ENCODE measurements at places on chromosomes 16 and 17.
A peak's percentile ranks its signal among the peaks of the same experiment; 100 is the strongest.

DNA sequence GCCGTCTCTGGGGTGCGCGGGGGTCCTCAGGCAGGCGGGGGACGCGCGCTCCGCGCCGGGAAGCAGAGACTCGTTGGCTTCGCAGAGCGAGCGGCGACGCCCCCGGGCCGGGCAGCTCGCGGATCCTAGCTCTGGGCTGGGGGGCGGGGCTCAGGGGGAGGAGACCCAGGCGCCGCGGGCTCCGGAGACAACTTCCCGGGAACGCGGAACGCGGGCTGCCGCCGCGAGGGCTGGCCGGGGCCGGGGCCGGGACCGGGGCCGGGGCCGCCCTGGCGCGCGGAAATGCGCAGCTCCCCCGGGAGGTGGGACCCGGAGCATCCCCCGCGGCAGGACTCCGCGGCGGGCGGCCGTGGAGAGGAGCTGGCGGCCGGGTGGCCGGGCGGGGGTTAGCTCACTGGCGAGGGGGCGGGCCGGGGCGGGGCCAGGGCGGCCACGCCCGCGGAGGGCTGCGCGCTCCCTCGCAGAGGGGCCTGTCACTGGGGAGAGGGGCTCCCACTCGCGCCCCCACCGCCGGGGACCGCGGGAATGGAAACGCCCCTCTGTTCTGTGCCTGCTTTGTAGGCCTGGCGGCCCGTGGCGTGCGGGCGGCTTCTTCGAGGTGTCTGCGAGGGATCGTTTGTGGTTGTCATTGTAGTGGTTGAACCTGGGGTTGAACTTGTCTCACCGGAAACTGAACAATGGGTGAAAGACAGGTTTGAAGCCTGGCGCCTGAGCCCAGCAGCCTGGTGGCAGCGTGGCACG is at the start of gene GAS7:
Gene GAS7, minus strand, starts transcription at position 98 of the 741 bp plus-strand sequence.
- DNase-seq: no peak

DNA sequence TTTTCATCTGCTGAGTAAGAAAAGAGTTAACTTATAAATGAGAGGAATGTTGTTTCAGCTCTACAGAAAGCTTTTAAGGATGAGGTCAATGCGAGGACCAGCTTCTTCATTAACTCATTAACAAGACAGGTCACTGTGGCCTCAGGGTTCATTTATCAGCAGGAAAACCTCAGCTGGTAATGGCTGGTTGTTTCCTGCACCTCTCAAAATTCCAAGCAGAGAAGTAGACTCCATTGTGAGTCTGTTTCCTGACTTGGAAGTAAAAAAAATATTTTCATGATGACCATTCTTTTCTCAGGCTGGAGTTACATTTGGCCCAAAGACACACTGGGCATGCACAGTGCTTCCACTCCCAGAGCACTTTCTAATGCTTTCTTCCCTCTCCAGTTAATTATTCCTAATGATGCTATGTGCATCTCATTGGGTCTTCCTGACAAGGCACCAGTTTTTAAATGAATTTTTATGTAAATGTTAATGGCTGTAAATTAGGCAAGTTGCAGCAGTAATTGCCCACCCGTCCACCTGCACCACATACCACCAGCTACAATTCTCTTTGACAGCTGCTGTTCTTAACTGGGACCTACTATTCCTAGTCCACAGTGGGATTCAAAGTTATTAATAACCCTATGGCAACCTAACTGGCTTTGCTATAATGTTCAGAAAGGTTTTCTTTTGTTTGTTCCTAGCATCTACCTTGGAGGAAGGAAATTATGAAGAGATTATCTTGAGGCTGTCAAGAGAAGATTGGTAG is 89.5 kb upstream of the BCAR1 start:
- DNase-seq: no peak

- no peak for DNase-seq
Measured at GRCh38 chr17:39549747-39550573, 57.8 kb downstream of the NEUROD2 start.

- no peak for DNase-seq
Measured at GRCh38 chr17:78106211-78106610, 22.3 kb downstream of the TMC6 start.

DNA sequence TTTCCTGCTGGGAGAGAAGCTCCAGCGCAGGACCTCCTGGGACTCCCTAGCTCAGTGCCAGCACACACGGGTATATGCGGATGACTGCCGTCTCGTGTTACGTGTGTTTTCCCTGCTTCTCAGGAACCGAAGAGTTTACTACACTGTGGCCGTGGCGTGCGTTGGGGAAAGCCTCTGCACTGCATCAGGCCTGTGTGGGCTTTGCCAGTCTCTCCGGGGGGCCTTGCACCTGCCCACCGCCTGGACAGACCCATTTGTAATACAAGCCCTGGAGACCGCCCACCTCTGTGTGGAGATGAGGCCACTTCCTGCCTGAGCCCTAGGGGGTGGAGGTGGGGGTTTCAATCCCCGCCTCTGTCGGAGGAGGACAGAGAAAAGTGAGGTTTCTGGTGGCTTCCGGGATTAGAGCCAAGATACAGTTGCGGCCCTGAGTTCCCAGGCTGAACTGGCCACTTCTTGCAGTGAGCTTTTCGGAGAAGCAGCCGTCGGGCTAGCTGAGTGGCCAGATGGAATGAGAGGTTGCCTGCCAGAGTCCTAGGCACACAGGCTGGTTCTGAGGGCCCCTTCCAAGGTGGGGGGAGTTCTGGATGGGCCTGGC is 43.4 kb upstream of the GSE1 start:
- DNase-seq: peak; percentile 78

DNA sequence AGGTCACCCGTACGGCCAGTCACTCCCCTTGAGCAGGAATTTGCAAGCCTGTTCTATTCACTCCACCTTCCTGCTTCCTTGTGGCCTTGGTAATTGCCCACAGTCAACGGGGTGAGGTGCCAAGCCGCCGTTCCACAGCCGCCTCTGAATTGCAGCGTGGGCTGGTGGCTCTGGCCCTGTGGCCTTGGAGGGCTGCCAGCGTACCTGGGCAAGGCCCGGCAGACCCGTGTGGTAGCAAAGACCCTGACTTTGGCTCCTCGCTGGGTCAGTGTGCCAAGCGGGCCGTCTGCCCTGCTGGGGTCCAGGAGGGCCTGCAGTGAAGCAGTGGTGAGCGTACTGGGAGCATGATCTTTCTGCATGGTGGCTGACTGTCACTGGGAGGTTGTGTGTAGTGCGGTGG is 3.6 kb downstream of the BANP start:
- DNase-seq: no peak

DNA sequence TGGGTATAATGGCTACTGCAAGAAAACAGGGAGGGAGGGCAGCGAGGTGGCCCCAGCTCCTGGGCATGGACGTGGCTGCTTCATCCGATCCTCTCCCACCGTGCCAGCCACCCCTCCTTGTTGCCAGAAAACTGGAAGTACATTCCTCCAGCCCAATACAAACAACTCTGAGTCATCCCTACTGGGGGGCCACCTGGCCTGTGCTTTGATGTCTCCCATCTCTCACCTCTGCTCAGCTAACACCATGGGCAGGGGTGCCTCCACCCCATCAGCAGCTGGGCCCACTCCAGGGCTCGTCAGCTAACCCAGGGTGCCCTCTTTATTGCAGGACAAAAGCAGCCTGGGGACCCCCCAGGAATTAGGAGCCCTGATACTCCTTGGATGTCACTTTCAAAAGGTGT is 2.0 kb downstream of the RHBDF2 start:
- no peak for DNase-seq

DNA sequence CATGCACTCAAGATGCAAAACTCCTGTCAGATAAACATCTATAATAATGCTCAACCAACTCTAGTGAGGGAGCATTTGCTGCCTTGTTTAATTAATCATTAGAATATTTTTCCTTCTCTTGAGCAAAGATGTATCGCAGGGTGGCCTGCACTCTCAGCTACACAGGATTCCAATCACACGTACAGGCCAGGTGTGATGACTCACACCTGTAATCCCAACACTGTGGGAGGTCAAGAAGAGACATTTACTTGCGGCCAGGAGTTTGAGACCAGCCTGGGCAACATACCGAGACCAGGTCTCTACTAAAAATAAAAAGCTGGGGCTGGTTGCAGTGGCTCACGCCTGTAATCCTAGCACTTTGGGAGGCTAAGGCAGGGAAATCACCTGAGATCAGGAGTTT is 49.1 kb downstream of the ARHGAP17 start:
- DNase-seq: no peak
